ENCODE measurements at places on chromosomes 4 and X.

DNA sequence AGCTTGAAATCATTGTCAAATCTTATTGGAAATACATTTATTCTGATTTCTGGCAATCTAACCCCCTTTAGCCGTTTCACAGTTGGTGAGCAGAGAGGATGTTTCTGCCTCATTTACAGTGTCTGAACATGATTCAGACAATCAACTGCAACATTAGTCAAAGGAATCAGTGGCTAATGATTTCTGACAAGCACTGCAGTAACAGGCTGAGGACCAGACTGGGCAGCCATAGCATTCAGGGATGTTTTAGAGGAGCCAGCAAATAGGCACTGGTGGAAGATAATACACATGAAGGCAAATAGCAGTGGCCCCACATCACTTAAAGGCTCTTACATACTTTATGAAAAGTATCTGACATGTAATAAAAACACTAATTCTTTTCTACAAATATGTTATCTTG lies 102.8 kb downstream of the TTC29 start:
- no peak for DNase-seq

GRCh38 chr4:117996891-117997290 lies 37.4 kb upstream of the NDST3 start:
- no peak for DNase-seq

- no peak for DNase-seq
Measured at GRCh38 chr4:156295676-156296195, 342.1 kb upstream of the CTSO start.

DNA sequence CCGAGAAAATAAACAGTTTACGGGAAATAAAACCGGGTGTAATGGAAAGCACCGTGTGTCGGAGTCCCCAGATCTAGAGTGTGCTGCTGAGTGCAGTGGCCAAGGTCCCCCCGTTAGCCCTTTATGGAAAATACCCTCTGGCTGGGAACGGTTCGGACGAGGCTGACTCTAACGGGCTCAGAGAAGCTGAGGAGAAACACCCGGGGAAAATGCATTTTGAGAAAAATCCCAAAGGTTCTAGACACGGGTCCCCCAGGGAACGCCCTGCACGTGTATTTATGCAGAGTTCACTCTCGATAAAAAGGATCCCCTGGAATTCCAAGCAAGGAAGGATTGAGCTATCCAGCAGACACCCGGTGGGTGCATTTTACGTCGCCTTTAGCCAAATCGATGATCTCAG lies 177.2 kb downstream of the CRLF2 start:
- DNase-seq, result no peak

- no peak for DNase-seq
Measured at GRCh38 chr4:4687935-4688727, 146.3 kb upstream of the STX18 start.

DNA sequence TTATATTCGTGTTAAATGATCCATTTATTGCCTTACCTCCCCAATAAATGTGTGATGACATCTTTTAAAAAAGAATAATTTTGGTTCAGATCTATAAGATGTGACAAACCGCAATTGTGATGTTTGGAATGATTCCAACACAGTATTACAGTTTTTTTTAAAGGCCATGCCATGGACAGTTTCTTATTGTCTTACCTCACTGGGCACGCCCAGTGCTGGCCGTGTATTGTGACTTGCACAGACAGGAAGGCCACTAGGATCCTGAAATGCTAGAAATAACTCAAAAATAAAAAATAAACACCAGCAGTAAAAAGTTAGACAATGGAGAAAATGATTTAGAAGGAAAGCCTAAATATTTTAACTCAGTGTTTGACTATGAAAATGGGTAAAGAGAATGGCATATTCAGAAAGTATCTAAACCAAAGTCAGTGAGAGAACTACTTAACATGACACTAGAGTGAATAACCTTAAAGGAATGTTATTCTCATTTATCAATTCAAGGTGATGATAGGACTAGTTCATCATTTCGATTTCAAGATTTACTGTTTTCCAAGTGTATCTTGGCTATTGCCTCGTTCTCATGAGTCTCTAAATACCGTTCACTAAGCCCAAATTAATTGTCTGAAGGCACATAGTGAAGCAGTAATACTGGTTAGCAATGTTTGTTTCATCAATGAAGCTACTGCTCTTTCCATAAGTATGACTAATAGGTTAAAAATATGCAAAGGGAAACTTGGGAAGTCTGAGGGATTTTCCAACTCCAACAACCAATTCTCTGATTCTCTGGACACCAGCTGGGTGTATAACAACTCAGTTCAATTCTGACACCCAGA lies 46.1 kb upstream of the VEGFC start:
- DNase-seq, result no peak

- DNase-seq, result no peak
Measured at GRCh38 chr4:183165376-183165775, 66.3 kb downstream of the WWC2 start.

GRCh38 chr4:140239311-140239710 lies 85.3 kb upstream of the MAML3 start:
- DNase-seq, result no peak

GRCh38 chr4:126958482-126958881 lies 674.3 kb upstream of the INTU start:
- DNase-seq, result no peak

DNA sequence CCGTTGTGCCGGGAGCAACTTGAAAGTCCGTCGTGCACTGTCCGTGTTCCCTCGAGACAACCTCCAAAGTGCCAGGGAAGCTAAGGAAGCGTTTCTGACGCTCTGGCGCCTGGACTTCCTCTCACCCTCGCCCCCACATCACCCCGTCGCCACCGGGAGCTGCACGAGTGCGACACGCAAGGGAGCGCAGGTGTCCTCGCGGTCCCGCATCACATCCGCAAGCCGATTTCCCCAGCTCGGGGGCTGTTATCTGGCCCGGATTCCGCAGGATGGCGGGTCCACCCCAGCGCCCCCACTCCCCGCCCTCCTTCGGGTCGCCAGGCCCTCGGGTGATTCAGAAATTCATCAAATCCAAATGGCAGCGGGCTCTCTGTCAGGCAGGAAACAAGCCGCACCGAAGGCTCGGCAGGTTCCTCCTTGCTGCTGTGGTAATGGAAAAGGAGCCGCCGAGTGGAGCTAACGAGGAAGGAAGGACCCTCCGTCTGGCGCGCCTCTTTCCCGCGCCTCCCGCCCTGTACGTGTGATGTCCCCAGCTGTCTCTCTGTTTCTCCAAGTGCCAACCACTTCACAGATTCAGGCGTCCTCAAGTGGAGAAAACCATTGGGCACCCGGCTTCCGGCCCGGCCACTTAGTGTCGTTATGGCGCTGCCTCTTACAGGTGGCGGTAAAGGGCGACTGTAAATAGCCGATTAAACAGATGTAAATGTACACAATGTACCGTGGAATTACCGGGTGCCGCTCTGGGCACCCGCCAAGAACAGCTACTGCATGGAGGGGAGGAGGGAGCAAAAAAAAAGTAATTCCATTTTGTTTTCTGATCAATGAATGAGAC lies 921 bp upstream of the SETD7 start:
- DNase-seq, result peak; percentile 54

GRCh38 chr4:140575489-140575888 lies 6.7 kb upstream of the UCP1 start:
- DNase-seq, result no peak

GRCh38 chr4:24042094-24042493 lies 152.2 kb upstream of the PPARGC1A start:
- DNase-seq, result no peak

GRCh38 chrX:1076871-1077651 lies 135.4 kb downstream of the CRLF2 start:
- no peak for DNase-seq

GRCh38 chr4:123749383-123749782 lies 352.8 kb downstream of the SPRY1 start:
- no peak for DNase-seq

- DNase-seq, result no peak
Measured at GRCh38 chr4:114282937-114283336, 303.5 kb upstream of the ARSJ start.

- no peak for DNase-seq
Measured at GRCh38 chr4:102638621-102639020, 122.1 kb downstream of the MANBA start.

DNA sequence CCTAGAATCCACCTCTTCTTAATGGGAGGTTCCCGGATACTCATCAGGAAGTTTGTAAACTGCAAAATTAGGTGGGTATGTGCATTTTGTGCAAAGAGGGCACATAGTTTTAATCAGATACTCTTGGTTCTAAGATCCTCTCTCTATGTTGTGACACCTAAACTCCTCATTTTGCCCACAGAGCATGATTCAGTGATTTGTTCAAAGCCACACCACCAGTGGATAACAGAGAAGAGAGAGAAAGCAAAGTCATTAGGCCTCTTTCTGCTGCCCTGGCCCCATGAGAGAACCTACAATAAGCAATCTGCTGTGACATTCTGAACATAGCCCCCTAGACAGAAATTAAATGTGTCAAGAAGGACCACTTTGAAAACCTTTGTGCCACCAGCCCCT lies 72.3 kb upstream of the STIM2 start:
- DNase-seq, result no peak

DNA sequence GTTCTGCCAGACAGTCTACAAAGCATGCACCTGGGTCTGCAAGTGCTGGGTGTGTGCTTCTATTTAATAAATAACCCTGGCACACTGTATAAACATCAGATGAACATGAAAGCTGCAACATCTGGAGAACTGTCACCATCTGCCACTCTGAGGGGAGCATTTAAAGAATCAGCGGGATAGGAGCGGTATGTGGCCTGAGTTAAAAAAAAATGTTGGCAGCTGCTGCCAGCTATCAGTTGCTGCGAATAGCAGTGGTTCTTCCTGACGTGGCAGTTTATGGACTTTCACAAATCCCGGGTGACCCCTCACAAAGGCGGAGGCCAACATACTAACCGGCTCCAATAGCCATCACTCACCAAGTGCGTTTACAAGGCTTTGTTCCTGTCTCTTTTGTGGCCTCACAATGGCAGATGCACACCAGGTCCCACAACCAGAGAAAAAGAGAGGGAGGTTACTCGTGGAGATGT lies 95.1 kb downstream of the RASL11B start:
- no peak for DNase-seq

DNA sequence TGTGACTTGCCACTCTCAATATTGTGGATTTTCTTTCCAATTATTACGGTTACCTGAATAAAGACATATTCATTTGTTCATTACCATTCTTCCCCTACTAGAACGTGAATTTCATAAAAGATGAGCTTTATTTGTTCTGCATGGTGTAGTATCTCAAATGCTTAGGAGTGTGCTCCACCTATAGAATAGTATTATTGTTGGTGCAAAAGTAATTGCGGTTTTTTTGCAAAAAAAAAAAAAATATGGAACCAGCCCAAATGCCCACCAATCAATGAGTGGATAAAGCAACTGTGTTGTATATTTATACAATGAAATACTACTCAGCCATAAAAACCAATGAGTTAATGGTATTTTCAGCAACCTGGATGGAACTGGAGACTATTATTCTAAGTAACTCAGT lies 525.5 kb upstream of the PRKX start:
- DNase-seq, result no peak

DNA sequence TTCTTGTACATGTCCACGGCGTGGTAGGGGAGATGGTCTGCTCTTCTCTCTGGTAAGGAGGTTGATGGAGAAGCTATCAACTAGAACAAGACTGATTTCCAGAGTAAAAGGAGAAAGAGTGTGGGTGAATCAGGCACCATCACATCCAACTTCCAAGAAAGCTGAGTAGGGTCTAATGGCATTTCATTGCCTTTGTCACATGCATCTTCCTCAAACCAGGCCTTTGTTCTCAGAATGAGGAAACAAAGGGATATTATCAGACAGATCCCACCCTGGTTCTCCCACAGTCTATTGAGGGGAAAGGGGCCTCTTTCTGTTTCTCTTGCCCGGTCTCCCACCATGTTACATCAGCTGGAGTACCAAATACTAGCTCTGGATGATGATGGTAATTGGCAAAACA lies 160.2 kb upstream of the RBPJ start:
- no peak for DNase-seq

GRCh38 chrX:104745152-104745551 lies 179.2 kb downstream of the IL1RAPL2 start:
- DNase-seq, result no peak

DNA sequence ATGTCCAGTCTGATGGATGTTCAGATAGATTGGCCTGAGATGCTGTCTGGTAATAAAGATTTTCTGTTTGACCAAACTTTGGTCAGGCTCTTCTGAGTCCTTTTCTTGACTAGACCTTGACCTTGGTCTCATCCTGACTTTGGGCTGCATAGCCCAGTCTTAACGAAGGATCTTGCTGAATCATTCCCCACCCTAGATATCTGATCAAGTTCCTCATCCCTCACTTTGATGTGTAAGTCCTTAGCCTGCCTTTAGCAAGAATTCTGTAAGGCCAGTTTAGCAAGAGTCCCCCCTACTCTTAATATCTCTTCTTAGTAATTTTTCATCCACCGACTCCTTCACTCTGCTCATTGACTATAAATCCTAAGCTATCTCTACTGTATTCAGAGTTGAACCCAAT lies 244.4 kb upstream of the JADE1 start:
- no peak for DNase-seq

GRCh38 chr4:40038977-40039376 lies 17.7 kb upstream of the N4BP2 start:
- no peak for DNase-seq

- DNase-seq, result no peak
Measured at GRCh38 chrX:114675365-114675764, 91.5 kb downstream of the HTR2C start.

- no peak for DNase-seq
Measured at GRCh38 chr4:179750374-179750773, 2308.1 kb upstream of the AGA start.

DNA sequence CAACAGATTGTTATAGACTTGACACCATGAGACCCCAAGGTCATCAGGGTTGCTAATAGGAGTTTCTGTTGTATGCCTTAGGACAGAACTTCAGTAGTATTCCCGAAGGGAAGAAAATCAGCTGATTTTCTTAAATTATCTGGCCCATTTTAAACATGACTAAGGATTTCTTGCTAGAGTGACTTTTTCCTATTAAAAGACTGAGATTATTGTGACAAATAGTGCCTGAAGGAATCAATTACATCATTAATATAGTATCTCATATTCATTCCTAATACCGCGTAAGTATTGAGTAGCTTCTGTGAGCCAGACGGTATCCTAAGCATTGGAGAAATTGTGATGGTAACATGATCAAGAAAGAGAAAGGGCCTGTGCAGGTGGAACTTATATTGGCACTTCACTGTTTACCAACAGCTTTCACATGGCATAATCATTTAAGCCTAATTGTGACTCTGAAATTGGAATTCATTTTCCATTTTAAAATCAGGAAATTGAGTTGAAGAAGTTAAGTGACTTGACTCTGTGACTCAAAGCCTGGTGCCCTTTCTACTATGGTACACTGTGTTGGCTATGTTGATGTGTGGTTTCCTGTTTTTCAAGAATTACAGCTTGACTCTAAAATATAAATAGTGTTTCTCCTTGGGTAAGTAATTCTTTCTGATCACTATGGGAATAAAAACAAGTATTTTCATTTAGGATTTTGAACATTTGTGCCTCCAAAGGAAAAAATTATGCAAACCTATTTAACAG lies 4.1 kb downstream of the AFF1 start:
- DNase-seq, result no peak

DNA sequence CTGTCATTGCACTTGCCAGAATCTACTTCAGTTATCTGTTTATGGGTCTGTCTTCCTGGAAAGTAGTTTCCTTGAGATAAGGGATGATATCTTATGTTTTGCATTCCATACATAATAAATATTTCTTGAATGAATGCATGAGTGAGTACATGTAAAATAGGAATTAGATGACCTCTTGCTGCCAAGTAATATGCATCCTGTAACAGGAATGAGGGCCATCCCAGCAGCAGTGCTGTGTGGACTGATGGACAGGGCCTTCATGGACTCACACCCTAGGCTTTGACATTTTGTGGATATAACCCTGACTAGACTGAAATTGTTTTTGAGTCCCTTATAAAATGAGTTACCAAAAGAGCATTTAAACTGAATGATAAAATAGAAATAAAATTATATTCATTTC lies 77.2 kb upstream of the NEIL3 start:
- no peak for DNase-seq
